ENCODE measurements at places on chromosomes 3 and 15. TPM values are rescaled to one million over a fixed set of nuclear protein-coding genes. Genes with fewer than 3 reads are reported as not detected.

- DNase-seq: no peak
Observed at GRCh38 chr3:8988791-8989558, 25.7 kb upstream of the RAD18 start.

GRCh38 chr3:129616291-129616690 lies 9.8 kb upstream of the PLXND1 start:
- DNase-seq: no peak

MAGI1 gene
- total RNA-seq: 37.5 TPM

DNA sequence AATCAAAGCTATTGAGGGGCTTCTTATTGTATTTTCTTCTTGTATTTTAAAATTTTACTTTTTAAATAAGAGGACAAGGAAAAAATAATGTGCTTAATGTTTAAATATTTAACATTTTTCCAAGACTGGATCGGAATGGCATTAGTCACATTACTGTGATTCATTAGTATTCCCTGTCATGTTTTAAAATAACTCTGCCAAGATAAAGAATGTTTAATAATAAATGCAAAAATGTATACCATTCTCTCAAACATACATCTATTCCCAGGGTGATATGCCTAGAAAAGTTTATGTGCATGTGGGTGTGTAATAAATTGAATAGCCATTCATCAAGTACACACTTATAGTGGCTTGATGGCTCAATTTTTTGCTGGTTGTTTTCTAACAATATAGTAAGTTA lies 936.1 kb downstream of the PLOD2 start:
- no peak for DNase-seq

EBLN2 gene
- 0.69 TPM for total RNA-seq

Measured in left ventricle myocardium superior (tissue), 1 donor.